ENCODE measurements at places on chromosomes 11 and 22.

DNA sequence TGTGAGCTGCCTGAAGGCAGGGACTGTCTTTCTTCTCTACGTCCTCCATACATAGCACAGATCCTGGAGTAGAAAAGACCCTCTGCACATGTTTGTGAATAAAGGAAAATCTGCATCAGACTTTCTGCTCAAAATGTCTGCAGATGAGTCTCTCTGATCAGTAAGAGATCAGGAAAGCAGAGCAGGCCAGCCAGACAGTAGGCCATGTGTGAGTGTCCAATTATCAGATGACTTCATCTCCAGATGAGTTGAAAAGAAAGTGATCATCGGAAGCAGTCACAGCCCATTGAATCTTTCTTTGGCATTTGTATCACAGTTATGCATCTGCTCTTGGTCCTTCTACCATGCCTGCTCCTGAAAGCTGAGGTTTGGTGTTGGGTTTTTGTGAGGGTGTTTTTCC is 298.7 kb upstream of the NCAM1 start:
- DNase-seq: no peak

- no peak for DNase-seq
Measured at GRCh38 chr11:28339488-28339887, 231.3 kb downstream of the METTL15 start.

- DNase-seq: no peak
Measured at GRCh38 chr11:64934682-64935358, 873 bp downstream of the GPHA2 start.

DNA sequence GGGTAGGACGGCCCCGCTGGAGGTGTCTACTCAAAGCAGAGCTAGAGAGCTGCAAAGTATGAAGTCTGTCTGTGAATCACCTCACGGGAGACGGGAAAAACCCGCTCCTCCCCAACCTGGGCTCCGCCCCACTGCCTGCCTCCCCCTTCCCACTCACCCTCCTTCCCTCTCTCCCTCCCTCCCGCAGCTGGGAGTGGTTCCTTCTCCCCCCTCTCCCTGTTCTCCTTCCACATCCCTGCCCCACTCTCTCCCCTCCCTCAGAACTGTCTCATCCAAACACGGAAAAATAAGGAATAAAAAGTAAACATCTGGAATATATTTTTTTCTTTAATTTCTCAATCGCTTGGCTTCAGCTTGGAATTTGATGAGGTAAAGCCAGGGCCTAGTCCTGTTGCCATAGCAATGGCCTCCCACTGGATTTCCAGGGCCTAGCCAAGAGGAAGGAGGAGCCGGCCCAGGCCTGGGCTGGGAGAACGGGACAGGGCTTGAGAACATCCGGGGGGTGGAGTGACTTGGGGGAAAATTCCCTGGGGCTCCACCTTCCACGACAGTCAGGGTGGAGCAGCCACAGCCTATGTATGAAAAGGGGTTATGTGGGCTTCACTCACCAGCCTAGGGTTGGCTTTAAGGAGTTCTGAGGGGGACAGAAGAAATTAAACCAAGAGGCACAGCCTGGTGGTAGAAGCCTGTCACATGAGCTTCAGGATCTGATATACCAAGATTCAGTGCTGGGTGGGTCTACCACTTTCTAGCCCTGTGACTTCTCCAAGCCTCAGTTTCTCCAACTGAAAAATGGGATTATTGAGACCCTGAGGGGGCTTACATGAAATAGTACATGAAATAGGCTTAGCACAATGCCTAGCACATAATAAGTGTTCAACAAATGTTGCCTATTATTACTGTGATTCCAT is 2.2 kb downstream of the TNKS1BP1 start:
- peak; percentile 97 for DNase-seq

DNA sequence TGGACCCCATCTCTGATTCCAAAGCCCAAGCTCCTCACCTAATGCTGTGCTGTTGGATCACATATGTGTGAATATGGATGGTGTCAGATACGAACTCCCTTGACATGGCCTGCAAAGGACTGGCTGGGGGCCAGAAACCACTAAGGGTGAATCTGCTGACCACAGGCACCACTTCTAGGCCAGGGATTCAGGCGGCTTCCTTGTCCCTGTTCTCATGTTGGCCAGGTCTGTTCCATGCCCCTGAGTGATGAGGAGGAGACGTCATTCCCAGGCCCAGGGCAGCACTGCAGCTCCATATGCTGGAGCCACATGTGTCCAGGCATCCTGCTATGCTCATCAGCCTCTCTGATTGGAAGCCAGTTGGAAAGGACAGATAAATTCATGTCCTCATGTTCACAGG is 130.0 kb upstream of the BDNF start:
- no peak for DNase-seq

GRCh38 chr11:86873573-86874083 is 73.3 kb downstream of the PRSS23 start:
- no peak for DNase-seq

GRCh38 chr11:911890-912219 is 1.2 kb upstream of the CHID1 start:
- no peak for DNase-seq

DNA sequence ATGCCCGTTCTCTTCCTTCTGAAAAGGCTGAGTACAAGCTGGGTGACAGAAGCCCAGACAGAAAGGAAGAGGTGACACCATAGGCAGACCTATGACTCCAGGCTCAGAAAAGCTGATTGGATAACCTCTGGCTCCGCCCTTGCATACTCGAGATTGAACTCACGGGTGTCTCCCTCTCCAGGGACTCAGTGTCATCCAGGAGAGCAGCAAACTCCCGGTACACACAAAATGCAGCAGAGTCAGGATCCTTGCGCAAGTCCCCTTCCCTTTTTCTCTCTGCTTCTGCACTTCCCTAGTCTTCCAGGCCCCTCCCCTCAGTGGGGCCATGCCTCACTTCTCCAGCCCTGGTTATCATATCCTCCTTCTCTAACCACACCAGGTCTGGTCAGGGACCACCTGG is 9.8 kb downstream of the SCN4B start:
- no peak for DNase-seq

DNA sequence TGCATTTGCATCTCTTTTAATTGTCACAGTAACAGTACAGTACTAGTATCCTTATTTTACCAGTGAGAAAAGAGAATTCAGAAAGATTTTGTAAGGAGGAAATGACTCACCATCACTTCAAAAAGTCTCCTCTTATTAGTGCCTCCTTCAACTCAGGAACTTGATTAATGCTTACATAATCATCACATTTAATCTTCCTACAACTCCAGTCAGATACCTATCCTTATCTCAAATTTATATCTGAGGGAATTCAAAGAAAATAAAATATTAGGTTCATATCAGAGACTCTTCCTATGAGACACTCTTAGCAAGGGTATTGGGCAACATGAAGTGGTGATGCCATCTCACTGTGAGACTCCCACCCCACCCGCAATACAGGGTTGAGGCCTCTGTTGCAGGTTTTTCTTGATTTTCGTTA is 26.1 kb upstream of the CTSC start:
- peak; percentile 22 for DNase-seq

DNA sequence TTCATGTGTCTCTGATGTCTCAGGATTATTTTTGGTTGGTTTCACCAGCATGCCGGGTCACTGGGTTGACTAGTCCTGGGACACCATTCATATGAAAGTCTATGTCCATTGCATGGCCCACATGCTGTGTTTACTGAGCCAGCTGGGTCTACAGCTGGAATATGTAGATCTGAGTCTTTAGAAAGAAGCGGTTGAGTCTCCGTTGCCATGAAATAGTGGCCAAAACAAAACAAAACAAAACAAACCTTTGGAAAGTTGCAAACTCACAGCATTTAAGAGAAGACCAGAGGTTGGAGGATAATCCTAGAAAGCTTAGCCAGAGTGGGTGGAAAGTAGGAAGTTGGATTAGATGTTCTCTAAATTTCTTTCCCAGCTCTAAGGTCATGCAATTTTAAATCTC is 191.8 kb upstream of the NTM start:
- no peak for DNase-seq

DNA sequence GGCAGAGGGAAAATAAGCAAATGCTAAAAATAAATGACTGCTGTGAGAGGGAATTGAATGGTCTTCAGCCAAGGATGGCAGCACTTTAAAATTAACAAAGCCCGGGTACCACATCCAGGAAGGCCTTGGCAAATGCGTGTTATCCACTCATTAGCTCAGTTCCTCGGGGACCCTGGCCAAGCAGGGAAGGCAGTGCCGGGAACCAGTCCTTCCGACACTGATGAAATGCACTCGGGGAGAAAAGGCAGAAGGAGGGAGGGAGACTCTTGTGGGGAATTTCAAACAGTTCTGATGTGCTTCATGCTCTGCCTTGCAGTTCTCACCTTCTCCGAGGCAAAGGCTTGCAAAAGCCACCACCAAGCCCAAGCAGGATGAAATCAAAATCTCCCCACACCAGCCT is 38.3 kb downstream of the CLPB start:
- DNase-seq: no peak

- DNase-seq: no peak
Measured at GRCh38 chr22:36733271-36733670, 29.7 kb upstream of the CACNG2 start.

GRCh38 chr11:132601875-132602274 is 930.4 kb downstream of the OPCML start:
- no peak for DNase-seq

Measured in astrocyte of the spinal cord (primary cell).